Caki2 (cell line): ENCODE measurements at places on chromosomes 1 and 21. TPM values are rescaled to one million over a fixed set of nuclear protein-coding genes. Genes with fewer than 3 reads are reported as not detected.

DNA sequence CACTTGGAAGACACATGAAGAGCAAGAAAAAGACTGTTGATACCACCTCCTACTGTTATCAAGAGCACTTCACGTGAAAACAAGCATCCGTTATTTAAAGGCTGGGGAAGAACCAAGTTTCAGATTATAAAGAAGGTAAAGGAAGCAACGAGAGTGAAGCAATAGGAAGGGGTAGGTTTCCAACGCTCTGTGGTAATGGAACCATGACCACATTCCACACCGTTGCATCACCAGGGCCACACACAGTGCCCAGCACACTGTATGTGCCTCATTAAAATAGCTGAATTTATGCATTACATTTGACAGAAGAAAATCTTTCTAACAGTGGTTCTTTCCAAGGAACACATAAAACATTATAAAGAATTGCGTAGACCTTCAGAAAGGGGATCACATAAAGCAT lies 435.8 kb downstream of the MRPL39 start:
- peak; percentile 30 for DNase-seq

GRCh38 chr1:52413410-52413989 lies 9.1 kb downstream of the PRPF38A start:
- DNase-seq: peak; percentile 16

DNA sequence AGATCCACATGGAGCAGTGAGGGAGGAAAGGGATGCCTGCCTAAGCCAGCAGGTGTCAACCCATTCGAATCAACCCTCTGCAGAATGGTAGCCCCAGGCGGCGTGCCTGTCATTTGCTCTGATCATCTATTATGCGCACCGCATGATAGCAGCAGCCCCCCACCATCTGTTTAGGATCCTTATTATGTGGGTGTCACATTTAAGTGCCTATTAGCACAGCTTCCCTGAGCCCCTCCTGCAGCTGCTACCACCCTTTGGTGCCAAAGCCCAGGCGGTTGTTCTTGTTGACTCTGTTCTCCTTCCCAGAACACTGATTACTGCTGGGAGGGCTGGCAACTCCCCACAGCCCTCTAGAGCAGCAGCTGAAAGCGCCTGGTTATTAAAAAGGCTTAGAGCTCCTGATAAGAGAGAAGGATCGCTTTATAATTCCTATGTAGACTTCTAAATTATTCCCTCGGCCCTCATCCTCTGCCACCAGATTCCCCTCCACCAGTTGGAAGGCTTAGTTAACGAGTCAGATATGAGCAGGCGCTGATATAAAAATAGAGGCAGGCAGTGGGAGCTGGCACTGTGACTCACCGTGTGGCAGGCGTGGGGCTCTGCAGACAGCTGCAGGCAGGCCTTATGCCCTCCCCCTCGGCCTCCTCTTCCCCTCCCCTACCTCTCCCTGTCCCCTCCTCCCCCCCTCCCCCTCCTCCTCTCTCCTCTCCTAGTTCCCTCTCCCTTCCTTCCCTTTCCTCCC lies 23.0 kb downstream of the ACTA1 start:
- peak; percentile 41 for DNase-seq

- DNase-seq: no peak
Measured at GRCh38 chr1:117633936-117634335, 28.1 kb downstream of the TENT5C start.

- no peak for DNase-seq
Measured at GRCh38 chr1:205585835-205586785, 45.7 kb downstream of the ELK4 start.

GRCh38 chr1:56404066-56404465 lies 175.3 kb downstream of the PLPP3 start:
- DNase-seq: no peak

DNA sequence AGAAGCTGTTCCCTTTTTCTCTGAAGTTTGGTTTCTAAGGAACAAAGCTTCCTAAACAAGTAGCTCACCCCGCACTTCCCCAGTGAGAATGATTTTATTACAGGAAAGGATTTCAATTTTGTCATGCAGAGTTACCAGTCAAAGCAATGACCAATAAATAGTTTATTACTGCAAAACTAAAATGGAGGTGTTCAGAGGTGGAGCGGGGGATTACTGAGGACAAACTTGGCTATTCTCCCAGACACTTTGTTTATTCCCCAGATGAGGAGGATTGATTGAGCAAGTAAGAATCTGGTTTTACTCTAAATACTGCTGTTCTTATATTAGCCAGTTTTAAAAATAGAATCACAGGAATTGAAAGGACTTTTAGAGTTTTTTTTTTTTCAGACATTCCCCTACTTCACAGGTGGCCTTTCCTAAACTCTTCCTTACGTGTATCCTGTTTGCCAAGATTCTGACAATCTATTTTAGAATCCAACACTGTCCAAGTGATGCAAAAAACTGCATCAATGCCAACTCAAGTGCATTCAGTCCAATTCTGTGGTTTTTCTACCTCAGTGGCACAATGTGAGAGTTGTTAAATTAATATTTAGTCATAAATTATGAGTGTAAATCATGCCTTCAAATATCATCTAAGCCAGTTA lies 136.1 kb downstream of the TNFSF18 start:
- no peak for DNase-seq

DNA sequence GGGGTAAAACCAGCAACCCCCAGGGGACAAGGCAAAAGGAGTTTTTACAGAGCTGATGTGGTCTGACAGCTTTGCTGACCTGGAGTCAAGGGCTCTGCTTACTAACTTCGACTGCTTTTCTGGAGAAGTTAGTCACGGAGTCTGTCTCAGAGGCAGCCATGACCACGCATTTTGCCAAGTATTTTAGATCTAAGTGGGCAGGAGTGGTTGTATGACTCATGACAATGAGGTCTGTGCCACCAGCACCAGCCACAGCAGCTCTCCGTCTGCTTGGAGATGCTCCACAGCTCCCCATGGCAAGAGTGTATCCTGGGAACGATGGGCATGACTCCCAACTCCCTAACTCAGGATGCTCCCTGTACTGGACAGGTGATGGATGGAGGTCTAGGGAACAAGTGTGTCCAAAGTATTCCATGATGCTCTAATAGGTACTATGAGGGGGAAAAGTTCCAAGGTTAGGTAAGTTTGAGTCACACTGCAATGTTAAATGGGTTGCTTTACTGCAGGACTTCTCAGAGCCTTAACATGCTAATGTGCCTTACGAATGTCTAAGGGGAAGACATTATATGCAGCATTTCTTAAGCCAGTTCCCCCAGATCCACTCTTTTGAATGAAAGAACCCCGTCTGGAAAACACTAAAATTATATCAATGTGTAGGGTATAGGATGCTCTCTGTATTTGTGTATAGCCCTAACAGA lies 359.0 kb downstream of the HHAT start:
- DNase-seq: peak; percentile 11

DNA sequence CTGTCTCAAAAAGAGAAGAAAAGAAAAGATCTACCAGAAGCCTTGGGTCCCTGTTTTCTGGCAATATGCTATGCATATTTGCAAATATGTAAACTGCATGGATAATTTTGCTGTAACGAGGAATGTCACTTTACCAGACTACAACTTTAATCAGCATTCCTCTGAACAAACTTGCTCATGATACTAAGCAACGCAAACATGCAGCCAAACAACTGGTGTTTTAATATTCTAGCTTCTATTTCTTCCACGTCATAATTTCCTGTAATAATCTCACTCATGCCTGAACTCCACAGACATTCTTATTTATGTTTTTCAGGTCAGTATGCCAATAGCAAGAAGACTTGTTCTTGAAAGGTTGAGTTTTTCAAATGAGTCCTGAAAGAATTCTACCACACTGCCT lies 114.1 kb downstream of the SIM2 start:
- DNase-seq: no peak

The MANEAL gene
- 18.0 and 30.0 TPM in 2 replicates for total RNA-seq

The TSPAN1 gene
- total RNA-seq: 2.3 and 9.5 TPM in 2 replicates

The TNFRSF18 gene
- not detected in 2 replicates for total RNA-seq

The NBPF6 gene
- not detected in 2 replicates for total RNA-seq
